ENCODE measurements at places on chromosomes 5 and 9.

DNA sequence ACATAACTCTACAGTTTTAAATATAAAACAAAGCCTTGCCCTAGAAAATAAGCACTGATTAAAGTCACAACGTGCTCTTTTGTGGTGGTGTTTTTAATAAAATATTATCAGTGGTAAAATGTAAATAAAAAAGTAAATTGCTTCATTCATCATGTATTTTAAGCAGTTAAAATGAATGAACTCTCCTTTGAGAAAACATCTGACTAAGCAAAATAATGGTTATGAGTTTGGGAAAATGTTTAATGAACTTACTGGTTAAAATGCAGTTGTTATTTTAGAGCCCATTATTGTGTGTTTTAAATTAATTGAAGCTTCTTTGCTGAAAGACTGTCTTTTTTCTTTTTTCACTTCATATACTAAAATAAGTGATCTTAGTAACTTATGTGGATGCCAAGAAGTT, 1007.5 kb upstream of the ARRDC3 start:
- no peak for DNase-seq

- DNase-seq = no peak
Observed at GRCh38 chr5:138819081-138819480, 56.1 kb downstream of the LRRTM2 start.

DNA sequence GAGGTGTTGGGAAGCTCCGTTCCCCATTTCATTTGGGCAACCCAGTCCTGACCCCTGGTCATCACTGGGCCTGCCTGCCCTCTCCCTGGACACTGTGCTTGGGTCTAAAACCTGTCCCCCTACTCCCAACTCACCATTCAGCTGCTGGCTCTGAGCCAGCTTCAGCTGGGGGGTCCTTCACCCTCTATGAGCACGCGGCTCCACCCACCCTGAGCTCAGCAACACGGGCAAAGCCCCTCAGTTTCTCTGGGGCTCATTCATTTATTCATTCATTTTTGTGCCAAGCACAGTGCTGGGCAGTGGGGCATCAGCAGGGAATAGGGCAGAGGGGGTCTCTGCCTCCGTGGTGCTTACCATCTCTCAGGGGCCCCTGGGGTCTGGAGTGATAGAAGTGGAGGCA, 199.8 kb upstream of the MVB12B start:
- DNase-seq = peak; percentile 21

- DNase-seq = no peak
Observed at GRCh38 chr9:19998153-19998552, 209.3 kb upstream of the SLC24A2 start.

GRCh38 chr5:128984480-128984879, 19.2 kb downstream of the SLC27A6 start:
- DNase-seq = no peak

DNA sequence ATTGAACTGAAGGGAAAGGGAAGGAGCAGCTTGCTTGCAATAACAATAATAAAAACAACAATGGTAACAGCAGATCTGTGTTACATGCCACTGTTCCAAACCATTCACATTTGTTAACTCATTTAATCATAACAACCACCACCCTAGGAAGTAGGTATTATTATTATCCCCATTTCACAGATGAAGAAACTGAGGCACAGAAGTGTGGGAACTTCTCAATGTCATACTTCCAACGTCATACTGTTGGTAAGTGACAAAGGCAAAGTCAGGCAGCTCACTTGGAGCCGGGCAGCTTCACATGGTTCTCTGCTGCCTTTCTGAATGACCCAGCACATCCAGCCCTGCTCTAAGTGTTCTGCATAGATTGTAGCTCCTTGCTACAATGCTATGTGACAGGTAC, 72.6 kb downstream of the FOXD1 start:
- DNase-seq = no peak
